CD4-positive, alpha-beta T cell treated with Interleukin-12 subunit alpha and Interleukin-12 subunit beta, for 1 hour (primary cell): ENCODE measurements at places on chromosomes 5 and 9.

GRCh38 chr5:80641353-80641752 is 13.1 kb upstream of the MSH3 start:
- DNase-seq: no peak

GRCh38 chr5:114977979-114978573 is 191.6 kb downstream of the TRIM36 start:
- DNase-seq: no peak

DNA sequence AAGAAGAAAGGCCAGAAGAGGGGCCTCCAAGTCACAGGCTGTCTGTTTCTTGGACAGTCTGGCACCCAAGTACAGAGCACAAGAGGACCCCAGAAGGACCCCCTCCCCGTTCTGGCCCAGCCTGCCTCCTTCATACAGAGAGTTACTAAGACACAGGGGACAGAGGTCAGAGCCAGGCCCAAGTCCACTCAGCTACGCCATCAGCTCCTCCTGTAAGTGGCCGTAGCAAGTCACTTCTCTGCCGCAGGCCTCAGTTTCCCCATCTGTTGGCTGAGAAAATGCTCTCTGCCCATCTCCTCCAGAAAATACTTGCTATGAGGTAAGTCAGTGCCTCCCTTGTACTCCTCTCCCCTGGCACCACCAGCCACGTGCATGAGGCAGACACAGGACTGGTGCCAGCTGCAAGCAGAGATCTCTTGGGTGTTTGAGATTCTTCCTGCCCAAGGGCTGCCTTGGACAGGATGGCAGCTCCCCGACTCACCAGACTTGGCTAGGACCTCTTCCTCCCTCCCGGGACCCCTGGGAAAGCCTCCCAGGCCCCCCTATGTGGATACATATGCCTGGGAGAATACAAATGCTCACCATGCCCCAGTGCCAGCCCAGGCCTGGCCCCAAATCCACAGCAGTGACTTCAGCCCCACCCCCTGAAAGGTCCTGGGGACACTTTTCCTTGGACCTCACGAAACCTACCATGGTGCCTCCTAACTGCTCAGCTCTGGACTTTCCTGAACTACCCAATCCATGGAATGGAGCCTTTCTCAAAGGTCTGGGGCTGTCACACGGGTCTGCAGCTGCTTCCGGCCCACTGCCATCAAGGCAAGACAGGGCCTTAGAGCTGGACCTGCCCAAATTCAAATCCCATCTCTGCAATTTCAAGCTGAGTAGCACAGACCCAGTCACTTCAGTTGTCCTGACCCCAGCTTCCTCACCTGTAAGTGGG is 5.1 kb downstream of the EEIG1 start:
- no peak for DNase-seq

- no peak for DNase-seq
Measured at GRCh38 chr9:88984543-88984883, 6.8 kb upstream of the S1PR3 start.

DNA sequence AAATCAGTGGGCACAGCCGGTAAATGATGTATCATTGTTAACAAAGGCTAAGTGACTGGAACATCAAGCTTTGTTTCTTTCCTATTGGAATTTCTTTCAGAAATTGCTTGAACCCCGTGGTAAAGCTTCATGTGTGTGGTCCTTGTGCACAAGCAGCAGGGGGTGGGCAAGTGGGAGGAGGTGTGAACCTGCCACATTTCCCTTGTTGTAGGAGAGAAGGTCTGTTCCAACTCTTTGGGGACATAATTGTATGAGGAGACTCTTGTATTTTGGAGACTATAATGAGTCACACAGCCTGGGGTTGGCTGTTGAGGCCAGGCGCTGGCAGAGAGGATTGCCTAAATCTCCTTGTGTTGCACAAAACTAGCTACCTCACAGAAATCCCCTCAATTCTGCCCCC is 620.5 kb downstream of the IRX1 start:
- DNase-seq: no peak

- DNase-seq: no peak
Measured at GRCh38 chr9:21322911-21323461, 12.2 kb downstream of the KLHL9 start.

DNA sequence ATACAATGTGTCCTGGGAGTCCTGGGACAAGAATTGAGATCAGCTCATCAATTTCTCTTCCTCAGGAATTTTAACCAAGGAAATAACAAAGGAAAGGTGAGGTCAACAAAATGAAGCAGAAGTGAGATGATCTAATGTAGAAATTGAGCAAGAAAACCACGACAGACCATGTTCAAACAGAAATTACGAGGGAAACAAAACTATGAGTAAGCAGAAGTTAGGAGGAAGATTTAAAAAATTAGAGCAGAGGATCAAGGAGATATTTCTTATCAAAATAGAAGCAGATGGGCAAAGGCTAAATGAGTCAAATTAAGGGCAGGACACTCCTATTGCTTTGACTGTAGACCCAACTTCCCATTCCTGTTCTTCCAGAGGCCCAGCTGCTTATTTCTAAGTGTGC is 97.4 kb downstream of the HINT1 start:
- DNase-seq: no peak

GRCh38 chr9:134993996-134994720 is 76.4 kb upstream of the FCN1 start:
- no peak for DNase-seq

DNA sequence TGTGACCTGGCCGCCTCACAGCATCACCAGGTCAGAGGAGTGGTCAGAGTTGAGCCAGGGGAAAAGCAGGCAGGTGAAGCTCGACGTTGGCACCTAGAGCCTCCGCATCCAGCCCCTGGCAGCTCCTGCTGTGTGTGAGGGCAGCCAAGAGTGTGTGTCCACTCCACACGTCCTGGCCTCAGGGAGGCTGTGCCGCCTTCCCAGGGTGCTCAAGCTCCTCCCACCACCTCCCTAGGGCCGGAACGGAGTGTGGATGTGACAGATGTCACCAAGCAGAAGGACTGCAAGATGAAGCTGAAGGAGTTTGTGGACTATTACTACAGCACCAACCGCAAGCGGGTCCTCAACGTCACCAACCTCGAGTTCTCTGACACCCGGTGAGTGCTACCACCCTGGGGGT is 72.5 kb downstream of the PHF2 start:
- no peak for DNase-seq

GRCh38 chr5:78566747-78567425 is 81.7 kb downstream of the LHFPL2 start:
- no peak for DNase-seq

GRCh38 chr9:129399634-129399990 is 221.3 kb downstream of the C9orf50 start:
- no peak for DNase-seq

DNA sequence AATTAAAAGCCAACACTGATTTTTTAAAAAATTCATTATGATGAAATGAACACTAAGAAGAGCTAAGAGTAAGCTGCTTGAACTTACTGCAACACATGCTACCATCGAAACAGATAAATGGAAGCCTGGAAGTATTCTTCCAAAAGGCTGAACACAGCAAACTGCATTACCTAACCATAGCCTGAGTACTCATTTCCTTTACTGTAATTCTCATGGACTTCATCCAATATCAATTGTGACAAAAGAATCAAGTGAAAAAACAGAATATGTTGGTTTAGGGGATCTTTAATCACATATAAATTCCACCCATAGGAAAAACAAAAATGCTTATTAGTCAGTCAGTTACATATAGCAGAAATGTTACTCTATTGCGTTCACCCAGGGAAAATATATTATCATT is 68.5 kb downstream of the DROSHA start:
- DNase-seq: no peak

DNA sequence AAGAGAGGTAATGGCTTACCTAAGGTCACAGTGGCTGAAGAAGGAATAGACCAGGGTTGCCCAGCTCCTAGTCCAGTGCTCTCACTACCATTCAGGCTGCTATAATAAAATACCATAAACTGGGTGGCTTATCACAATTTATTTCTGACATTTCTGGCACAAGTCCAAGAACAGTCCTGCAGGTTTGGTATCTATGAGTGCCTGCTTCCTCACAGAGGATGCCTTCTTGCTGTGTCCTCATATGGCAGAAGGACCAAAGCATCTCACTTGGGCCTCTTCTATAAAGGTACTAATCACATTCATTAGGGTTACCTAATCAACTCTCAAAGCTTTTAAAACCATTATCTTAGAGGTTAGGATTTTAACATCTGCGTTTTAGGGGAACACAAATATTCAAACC is 17.2 kb downstream of the STARD4 start:
- DNase-seq: no peak

GRCh38 chr5:6557807-6558575 is 74.9 kb downstream of the NSUN2 start:
- no peak for DNase-seq

DNA sequence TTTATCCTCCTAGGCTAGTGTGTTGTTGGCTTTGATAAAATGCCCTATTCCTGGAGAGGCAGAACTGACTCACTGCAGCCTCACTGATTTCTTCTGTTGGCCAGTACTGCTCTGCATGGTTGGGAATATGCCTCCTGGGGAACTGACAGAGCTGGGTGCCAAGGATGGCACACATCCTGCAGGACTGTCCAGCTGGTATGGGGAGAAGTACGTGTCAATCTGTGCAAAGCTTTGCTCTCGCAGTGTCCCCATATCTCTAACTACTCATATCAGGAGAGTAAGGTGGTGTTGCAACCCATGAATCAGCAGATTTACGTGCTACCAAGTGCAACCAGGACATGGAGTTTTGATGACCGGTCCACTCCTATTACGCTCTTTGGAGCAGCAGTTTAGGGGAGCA is 74.7 kb downstream of the TEK start:
- no peak for DNase-seq

- DNase-seq: no peak
Measured at GRCh38 chr9:114033397-114034103, 44.5 kb downstream of the AMBP start.

- no peak for DNase-seq
Measured at GRCh38 chr5:38615042-38615441, 58.6 kb upstream of the LIFR start.

DNA sequence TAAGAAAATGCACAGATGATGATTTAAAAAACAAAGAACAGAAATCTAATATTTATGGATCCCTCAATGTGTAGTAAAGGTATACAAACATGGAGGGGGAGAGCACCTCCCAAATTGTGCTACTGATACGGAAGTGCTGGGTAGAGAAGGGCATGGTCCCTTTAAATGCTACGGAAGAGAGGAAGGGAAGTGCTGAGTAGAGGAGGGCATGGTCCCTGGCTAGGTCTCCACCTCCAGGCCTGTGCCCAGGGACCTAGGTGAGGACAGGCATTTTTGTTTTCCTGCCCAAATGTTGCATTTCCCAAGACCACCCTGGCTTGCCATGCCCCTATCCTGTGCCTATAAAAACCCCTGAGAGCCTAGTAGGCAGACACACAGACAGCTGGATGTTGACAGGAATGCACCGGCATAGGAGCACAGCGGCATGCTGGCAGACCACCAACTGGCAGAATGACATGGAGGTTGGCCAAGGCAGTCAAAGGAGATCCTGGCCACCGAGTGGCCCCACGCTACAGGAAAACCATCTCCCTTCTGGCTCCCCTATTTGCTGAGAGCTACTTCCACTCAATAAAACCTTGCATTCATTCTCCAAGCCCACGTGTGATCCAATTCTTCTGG is 62.1 kb upstream of the SPDL1 start:
- no peak for DNase-seq

- no peak for DNase-seq
Measured at GRCh38 chr5:483434-484140, 40.6 kb downstream of the EXOC3 start.

GRCh38 chr5:141303756-141304155 is at the start of gene SLC25A2:
TSS of gene SLC25A2 (minus strand) at chr5:141304049. CDS start at chr5:141303865, 184 bp downstream.
- DNase-seq: no peak

DNA sequence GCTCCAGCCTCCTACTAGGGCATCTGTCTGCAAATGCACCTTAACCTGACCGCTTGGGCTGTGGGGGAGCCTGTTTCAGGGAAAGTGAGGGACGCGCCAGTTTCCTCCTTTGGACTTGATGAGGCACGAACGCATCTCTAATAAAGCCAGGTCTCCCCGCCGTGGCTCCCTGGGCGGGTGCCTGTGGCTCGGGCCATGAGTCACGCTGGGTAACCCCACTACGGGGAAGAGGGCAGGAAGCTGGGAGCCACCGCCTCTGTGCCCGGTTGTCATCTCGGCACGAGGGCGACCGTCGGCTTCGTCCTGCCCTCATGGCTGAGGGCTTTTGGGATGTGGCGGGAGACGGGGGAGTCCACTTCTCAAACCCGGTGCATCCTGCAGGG is 12.1 kb downstream of the NOTCH1 start:
- DNase-seq: peak; percentile 74

- no peak for DNase-seq
Measured at GRCh38 chr9:125142560-125143376, 560 bp downstream of the SCAI start.

DNA sequence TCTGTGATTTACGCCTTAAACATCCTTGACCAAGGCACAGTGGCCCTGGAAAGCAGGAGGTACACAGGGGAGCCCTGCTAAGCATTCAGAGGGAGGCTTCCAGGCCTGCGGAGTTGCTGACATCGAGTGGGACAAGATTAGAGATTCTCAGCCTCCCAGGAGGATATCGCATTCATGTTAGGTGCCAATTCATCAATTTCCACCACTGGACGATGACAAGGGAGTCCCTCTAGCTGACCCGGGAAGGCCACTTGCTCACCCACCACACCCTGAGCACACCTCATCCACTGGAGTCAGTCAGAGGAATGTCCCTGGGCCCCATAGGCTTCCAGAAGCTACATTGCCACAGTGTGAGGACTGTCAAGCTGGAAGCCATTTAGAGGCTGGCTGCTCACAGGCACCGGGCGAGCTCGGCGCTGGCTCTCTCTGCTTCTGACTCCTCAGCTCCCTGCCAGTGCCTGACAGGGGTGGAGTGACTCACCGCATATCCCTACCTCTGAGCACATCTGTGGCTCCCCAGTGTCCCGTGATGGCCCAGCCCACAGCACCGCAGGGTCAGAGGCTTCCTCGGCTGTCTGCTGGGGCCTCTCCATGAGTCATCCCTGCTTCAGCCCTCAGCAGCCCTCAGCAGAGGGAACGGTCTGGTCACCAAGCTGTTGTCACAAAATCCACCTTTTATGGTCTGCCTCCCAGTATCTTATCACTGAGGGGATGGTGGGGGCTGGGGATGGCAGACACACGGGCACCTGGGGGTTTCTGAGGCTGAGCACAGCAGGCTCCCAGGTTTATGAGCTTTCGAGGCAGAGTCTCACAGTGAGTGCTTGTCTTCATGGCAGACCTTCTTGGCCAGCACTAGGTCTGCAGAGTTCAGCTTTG is 117.5 kb downstream of the ZNF608 start:
- DNase-seq: no peak

DNA sequence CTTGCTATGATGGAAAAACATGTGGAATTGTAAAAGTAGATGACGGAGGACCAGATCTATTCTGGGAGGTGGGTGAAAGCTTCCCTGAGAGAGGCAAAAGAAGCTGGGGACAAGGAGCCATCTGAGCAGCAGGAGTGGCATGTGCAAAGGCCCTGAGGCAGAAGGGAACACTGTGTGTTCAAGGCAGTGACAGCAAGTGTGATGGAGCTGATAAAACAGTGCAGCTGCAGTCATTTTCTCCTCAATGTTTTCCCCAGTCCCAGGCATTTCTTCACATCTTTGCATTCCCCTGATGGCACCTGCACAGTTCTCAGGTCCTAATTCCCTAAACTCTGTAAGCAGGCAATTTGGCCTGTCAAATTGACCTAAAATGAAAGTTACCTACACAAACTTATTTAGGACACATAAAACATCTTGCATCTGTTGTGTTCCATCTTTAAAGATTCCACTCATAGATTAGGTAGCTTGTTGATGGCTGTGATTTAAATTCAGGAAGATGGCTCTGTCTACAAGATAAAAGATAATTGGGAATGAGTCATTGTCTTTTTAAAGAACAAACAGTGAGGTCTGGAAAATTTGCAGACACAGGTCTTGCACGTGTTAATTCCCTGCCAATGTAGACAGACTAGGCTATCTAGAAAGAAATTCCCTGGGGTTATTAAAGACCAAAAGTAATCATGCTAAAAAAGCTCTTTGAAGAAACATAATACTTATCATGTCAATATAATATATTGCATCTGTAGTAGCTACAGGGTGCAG is 289.6 kb upstream of the SGCD start:
- DNase-seq: no peak
